Heart left ventricle (tissue), 16 donors: ENCODE measurements at places on chromosomes 5 and 9.

DNA sequence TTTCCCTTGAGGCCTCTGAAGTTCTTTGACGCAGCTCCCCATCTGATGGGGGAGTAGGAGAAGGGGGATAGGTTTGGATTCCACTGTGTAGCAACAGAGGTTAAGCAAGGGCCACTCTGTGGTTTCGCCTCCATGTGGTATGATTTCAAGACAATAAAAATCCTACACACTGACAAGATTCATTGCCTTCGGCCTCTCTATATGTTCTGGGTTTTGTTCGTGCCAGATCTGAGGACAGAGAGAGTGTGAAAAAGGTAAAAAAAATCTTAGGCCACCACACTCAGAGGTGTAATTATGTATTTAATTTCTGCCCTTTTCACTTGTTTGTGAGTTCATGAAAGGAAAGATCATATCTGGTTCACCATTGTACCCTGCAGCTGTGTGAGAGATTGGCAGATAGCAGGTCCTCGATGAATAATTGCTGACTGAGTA is 715.2 kb upstream of the ZNF608 start:
- DNase-seq = no peak

GRCh38 chr5:133867341-133867740 is 101.1 kb downstream of the C5orf15 start:
- no peak for DNase-seq

GRCh38 chr5:98259595-98259994 is 513.9 kb upstream of the RGMB start:
- no peak for DNase-seq

DNA sequence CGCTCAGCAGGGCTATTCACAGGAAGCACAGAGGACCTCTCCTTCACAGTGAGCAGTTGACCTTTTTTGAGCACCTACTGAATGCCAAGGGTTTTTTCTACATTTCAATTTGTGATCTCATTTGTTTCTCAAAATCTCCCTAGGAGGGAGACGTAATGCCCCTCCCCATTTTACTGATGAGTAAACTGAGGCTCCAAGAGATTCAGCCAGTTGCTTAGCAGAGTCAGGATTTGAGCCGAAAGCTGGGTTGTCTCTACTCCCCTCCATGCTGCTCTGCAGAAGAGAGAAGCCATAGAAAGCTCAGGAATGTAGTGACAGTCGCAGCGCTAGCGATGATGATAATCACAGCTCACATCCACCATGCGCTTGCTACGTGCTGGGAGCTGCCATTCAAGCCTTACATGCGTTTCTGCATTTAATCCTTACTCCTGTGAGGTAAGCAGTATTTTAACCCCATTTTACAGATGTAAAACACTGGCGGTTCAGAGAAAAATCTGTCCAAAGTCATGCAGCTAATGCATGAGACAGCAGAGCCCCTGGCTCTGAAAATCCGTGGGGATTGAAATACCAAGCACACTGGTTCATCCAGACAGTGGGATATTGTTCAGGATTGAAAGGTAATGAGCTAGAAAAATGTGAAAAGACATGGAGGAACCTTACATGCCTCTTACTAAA is 33.8 kb downstream of the ERGIC1 start:
- DNase-seq = no peak

DNA sequence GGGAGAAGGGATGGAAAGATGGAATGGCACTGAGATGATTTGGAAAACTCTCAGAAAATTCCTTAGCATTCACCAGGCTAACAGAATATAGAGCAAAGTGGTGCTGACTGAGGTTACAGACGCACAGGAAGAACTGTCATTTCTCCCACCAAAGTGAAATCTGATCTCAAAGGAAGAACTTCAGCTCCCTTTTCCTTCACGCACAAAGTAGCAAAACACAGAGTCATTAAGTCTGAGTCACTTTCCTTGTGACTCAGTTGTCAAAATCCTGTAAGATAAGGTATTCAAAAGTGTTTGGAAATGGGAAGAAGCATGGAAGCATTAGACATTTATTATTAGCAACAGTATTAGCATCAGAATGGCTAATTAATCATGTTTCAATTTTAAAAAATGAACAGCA is 11.7 kb downstream of the MPDZ start:
- DNase-seq = no peak

DNA sequence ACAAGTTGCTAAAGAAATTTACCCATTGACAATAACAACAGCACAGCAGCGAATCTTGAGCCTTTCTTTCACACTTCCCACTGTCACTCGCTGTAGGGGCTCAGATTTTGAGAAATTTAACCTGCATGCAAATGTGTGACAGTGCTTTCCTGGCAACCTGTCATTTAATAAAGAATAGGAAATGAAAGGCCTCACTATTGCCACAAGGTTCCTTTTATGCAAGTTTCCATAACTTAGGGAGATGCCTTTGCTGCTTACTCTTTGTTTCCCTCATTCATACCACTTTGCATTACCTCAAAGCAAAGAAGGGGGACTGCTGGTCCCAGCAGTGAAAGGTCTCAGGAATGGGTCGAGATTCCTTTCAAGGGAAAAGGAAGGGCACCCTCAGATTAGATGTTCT is 49.5 kb downstream of the PTCD2 start:
- no peak for DNase-seq

GRCh38 chr5:72611118-72611730 is 104.0 kb upstream of the ZNF366 start:
- DNase-seq = peak; percentile 69

- no peak for DNase-seq
Measured at GRCh38 chr9:129613520-129614175, 7.3 kb downstream of the C9orf50 start.

GRCh38 chr5:72854419-72854818 is 38.0 kb downstream of the TNPO1 start:
- no peak for DNase-seq

- peak; percentile 78 for DNase-seq
Measured at GRCh38 chr5:95669540-95669939, 13.3 kb downstream of the SPATA9 start.

GRCh38 chr9:89428901-89429890 is 68.7 kb downstream of the SEMA4D start:
- DNase-seq = no peak

GRCh38 chr9:127629468-127630081 is 17.5 kb downstream of the STXBP1 start:
- DNase-seq = no peak

DNA sequence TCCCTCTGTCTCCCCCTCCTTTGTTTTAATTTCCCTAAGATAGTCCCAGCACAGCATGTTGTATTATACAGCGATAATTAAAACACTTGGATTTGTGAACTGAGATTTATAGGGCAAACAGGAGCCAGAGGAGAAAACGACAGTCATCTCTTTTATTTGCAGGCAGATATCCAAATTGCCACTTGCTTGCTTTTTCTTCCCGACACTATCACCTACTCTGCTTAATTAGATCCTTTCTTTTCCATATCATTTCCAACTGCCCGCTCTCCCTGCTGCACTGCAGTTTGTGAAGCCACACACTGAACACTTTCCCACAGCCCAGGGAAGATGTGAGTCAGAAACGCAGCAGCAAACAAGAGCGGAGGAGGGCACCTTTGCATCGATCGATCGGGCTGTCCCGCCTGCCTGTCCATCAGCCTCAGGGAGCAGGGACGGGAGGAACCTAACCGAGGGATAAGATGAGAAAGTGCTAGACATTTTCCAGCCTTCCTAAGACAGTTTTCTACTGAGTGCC is 35.8 kb upstream of the SPRY4 start:
- DNase-seq = no peak

DNA sequence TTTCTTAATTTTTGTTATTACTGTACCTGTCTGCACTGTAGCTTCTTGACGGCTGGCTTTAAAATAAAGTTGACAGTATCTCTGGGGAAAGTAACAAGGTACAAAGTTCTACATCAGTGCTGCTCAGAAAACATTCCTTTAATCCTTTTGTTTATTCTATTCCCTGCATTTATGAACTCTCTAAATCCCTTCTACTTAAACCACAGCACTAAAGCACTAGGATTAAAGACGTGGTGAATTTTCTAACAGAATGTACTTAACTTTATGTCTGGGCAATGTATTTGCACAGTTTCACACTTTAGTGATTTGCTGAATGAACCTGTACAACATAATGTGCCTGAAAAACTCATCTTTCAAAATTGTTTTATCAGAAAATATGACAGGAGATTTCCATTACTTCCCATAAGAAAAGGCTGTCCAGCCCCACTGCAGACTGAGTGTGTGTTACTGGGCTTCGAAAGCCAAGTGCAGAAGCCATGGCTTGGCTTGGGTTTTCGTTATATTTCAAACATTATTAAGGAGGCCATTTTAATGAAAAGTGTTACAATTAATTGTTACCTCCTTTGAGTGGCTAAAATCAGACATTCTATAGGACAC is 43.8 kb downstream of the LHFPL2 start:
- no peak for DNase-seq

- no peak for DNase-seq
Measured at GRCh38 chr9:27924502-27924901, 351.2 kb upstream of the C9orf72 start.

GRCh38 chr5:16392718-16393117 is 72.9 kb downstream of the ZNF622 start:
- no peak for DNase-seq

- DNase-seq = no peak
Measured at GRCh38 chr5:125554355-125554754, 807.9 kb upstream of the ZNF608 start.

DNA sequence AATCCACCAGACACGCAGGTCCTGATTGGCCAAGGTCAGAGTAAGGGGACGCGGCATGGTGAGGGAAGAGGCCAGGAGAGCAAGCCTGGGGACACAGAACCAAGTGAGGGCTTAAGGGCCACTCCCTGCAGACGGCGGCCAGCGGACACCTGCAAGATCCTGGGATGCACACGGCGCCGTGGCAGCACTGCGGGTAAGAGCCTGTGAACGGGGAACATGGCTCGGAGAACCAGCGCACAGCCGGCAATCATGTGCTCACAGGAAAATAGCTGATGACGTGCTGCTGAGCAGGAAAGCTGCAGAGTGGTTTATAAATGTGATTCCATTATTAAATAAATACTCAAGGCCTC is 27.0 kb upstream of the NSMF start:
- no peak for DNase-seq

GRCh38 chr5:34021334-34021733 is 13.5 kb upstream of the AMACR start:
- no peak for DNase-seq

GRCh38 chr5:181184845-181185216 is 20.2 kb downstream of the TRIM7 start:
- no peak for DNase-seq

GRCh38 chr5:1262381-1262780 is 32.5 kb downstream of the TERT start:
- no peak for DNase-seq

- DNase-seq = no peak
Measured at GRCh38 chr5:60377826-60378225, 322.1 kb downstream of the DEPDC1B start.

DNA sequence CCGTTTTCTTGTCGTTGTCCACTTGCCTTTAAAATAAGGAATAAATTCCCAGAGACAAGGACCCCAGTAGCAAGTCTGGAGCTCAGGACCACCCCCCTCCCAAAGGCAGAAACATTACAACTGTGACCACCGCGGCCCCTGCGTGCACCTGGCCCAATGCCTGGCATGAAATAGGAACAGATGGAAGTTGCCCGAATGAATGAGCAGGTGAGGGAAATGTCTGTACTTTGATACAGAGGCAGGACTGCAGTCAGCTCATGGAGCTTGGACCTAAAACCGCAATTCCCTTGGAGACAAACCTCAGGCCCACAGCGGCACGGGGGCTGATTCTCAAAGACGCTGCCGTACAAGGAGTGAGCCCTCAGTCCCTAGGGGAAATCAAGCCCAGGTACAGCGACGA is 55.3 kb upstream of the SARDH start:
- DNase-seq = no peak

- no peak for DNase-seq
Measured at GRCh38 chr5:133489632-133490031, 122.7 kb downstream of the FSTL4 start.

DNA sequence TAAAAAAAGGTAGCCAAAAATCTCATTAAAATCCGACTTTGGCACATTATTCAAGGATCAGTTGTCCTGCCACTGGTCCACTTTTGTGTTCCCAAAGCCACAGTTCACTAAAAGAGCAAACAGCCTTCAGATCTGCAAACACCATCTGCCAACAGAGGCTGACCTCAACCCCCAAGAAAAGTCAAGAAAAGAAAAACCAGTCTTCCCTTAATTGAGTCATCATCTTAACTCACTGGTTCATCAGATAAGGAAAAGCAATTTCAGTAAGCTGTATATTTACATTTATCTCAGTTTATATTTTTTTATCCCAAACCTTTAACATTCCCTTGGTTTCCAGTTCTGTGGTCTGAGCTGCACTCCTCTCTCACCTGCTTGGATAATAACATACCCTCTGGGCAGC is 21.2 kb downstream of the RASEF start:
- DNase-seq = no peak

- no peak for DNase-seq
Measured at GRCh38 chr9:125752070-125752628, 5.0 kb downstream of the PBX3 start.

DNA sequence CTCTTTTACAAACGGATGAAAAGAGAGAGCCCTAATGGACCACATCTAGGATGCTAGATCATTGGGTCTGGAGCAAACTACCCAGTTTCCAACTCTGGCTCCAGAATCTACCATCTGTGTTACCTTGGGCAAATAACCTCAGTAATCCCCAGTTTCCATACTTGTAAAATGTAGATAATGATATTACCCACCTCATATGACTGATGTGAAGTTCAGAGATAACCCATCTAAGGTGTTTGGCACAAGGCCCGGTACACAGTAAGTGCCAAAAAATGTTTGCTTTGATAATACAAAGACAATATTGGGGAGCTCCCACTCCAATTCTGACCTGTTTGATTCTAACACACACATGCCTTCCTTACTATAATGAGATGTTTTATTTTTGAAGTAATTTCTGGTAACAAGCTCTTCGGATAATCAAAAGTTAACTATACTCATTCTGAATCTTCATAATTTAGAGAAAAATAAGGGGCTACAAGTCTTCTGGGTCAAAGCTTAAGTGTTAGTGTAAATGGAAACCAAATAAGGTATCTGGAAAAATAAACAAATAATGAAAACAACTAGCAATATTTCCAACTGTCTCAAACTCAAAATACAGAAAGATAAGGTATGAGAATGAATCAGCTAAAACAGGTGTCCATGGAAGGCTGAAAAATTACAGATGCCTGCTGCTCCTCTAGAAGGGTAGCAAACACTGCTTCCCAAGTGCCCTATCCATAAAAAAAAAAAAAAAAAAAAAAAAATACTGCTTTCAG is 30.4 kb downstream of the ELL2 start:
- DNase-seq = no peak

DNA sequence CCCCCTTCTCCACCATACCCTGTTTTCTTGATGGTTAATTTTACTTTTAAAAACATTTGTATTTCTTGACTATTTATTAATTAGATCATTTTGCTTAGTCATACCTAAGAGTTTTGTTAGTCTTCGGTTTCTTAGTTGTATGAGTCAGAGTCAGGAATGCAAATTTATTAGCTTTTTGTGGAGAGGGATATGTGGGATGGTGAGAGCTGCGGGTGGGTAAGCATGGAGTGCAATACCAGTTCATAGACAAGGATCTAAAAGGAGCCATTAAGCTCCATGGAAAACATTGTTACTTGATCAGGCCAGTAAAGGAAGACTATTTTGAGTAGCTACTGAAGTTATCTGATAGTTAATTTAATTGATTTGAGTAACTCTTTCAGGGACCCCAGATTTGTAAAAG is 77.5 kb downstream of the ZSWIM6 start:
- no peak for DNase-seq

GRCh38 chr9:14092344-14092743 is 221.6 kb downstream of the NFIB start:
- no peak for DNase-seq
